Testis (tissue), 5 donors: ENCODE measurements at places on chromosomes 2 and 18. TPM values are rescaled to one million over a fixed set of nuclear protein-coding genes. Genes with fewer than 3 reads are reported as not detected.

Gene RIT2
- total RNA-seq = not detected

Gene OR6B2
- not detected for total RNA-seq

- H3K36me3 ChIP-seq = no peaks in the 10 kb centered on the region
- H3K4me1 ChIP-seq = no peaks in the 10 kb centered on the region
- H3K27ac ChIP-seq = no peak overlapping the region
- H3K4me3 ChIP-seq = no peak overlapping the region
These were observed 16.3 kb upstream of the IL1RN start for GRCh38 chr2:113111121-113111520.

GRCh38 chr18:34023471-34023870, 201.2 kb downstream of the NOL4 start:
- no peak overlapping the region for H3K27ac ChIP-seq
- no peaks in the 10 kb centered on the region for H3K27me3 ChIP-seq
- H3K4me3 ChIP-seq = no peak overlapping the region

DNA sequence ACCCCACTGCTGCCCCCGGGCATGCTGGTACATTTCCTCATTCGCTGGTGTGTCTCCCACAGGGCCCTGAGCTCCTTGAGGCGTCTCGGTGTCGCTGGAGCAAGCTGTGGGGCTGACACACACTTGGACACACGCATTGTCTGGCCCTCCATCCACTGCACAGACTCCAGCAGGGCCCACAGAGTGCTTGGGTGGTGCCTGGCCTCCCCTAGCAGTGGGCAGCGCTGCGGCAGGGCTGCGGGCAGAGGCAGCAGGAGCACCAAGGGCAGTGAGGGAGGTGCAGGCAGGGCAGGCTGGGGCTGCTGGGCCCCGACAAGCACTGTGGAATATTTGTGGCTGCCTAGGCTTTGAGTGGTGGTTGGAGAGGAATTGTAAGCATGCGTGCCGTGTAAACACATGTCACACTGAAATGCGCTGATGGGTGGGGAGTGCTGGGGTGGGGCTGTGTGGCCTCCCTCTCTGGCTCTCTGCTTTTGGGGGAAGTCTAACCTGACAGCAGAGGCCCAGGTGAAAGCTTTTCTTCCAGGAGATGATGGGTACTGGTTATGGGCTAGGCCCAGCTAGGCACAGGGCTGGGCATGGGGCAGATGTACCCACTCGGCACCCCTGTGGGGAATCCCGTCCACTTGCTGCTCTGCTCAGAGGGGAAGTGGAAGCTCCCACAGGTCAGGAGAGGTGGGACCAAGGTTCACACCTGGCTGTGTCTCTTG, 55.5 kb upstream of the HS6ST1 start:
- H3K4me3 ChIP-seq = no peak overlapping the region
- H3K27me3 ChIP-seq = no peaks in the 10 kb centered on the region
- no peak for DNase-seq
- no peaks in the 10 kb centered on the region for H3K36me3 ChIP-seq
- H3K27ac ChIP-seq = no peak overlapping the region
- peaks cover 38% of the 10 kb centered on the region for H3K4me1 ChIP-seq

DNA sequence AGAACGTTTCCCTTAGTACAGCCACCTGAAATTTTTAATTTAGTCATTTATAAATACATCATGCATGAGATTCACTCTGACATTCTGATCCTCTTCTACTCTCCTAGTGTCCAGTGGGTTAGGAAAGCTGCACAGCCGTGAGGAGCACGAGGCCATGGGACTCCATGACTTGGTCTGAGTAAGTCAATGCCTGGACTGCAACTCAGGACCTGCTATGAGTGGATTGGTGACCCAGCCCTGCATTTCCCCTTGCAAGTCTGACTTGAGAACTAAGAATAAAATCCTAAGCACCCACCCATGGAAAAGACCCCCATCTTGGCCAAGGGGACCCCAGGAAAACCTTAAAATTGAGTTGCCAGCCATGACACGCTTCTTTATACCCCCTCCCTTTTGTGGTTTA, 237.6 kb upstream of the HDAC4 start:
- H3K4me3 ChIP-seq = no peak overlapping the region
- no peak overlapping the region for H3K27ac ChIP-seq
- H3K4me1 ChIP-seq = no peaks in the 10 kb centered on the region
- H3K36me3 ChIP-seq = no peaks in the 10 kb centered on the region

- no peak overlapping the region for H3K4me3 ChIP-seq
- no peak overlapping the region for H3K27ac ChIP-seq
- DNase-seq = no peak
- no peaks in the 10 kb centered on the region for H3K36me3 ChIP-seq
- no peaks in the 10 kb centered on the region for H3K4me1 ChIP-seq
- H3K27me3 ChIP-seq = no peaks in the 10 kb centered on the region
These were observed 86.9 kb downstream of the LTBP1 start for GRCh38 chr2:33033606-33034081.

DNA sequence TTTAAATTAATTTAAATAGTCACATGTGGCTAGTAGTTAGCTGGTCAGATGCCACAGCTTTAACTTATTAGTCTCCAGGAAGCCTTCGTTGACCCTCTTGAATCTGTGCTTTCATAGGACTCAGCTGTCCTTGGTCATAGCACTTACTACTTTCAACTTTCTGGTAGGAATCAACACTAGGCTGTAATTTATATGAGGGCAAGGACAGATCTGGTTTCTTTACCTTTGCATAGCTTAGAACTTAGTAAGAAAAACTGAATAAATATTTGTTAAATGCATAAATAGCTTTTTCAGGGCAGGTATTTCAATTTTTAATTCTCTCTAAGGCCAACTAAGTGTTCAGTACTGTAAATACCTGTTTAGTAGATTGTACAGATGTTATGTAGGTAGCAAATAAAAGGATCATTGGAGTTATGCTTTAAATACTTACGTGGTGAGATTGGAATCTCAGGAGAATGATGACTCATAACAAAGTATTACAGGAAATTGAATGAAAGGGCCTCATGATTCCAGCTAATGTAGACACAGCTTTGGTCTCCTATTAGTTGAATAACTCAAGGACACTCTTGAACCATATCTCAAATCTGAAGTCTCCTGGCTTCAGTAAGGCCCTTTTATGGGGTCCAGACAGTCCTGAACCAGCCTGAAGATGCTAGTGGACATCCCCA, 2.6 kb downstream of the CLIP4 start:
- no peak for DNase-seq
- H3K27me3 ChIP-seq = no peaks in the 10 kb centered on the region
- H3K4me1 ChIP-seq = peaks cover 6% of the 10 kb centered on the region
- no peak overlapping the region for H3K4me3 ChIP-seq
- H3K27ac ChIP-seq = no peak overlapping the region
